Activated CD4-positive, alpha-beta memory T cell treated with anti-CD3 and anti-CD28 coated beads, Interleukin-2, amount 10 ng/mL, durations not matched to agents 7 days and 5 days (primary cell): ENCODE measurements at places on chromosomes 6 and 20. TPM values are rescaled to one million over a fixed set of nuclear protein-coding genes. Genes with fewer than 3 reads are reported as not detected.

- H3K27me3 ChIP-seq: peaks cover 3% of the 10 kb centered on the region
- no peak for DNase-seq
- H3K27ac ChIP-seq: no peak overlapping the region
- H3K4me1 ChIP-seq: peaks cover 5% of the 10 kb centered on the region
Measured at GRCh38 chr20:54112221-54112884, 42.0 kb upstream of the BCAS1 start.

DNA sequence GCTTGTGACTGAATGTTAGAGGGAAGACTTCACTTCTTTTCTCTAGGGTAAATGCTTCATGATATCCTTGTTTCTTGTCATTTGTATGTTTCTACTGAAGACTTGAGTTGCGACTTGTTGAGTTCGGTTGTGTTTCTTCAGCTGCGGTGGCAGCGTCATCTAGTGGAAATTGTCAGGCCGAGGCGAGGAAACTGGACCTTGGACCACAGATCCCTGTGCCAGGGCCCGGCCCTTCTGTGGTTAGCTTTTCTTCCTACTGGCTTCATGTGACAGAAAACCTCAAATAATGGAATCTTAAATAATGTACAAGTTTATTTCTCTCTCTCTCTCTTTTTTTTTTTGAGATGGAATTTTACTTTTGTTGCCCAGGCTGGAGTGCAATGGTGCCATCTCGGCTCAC is 12.4 kb downstream of the MTHFD1L start:
- H3K4me1 ChIP-seq: peaks cover 13% of the 10 kb centered on the region
- H3K27ac ChIP-seq: no peak overlapping the region
- no peak overlapping the region for H3K4me3 ChIP-seq
- H3K36me3 ChIP-seq: peaks cover 27% of the 10 kb centered on the region
- DNase-seq: no peak
- H3K27me3 ChIP-seq: no peaks in the 10 kb centered on the region

GRCh38 chr6:162177746-162178145 is 549.8 kb downstream of the PRKN start:
- no peaks in the 10 kb centered on the region for H3K27me3 ChIP-seq
- H3K4me3 ChIP-seq: no peak overlapping the region
- peaks cover 12% of the 10 kb centered on the region for H3K4me1 ChIP-seq
- no peak overlapping the region for H3K27ac ChIP-seq
- H3K36me3 ChIP-seq: no peaks in the 10 kb centered on the region
- no peak for DNase-seq

DNA sequence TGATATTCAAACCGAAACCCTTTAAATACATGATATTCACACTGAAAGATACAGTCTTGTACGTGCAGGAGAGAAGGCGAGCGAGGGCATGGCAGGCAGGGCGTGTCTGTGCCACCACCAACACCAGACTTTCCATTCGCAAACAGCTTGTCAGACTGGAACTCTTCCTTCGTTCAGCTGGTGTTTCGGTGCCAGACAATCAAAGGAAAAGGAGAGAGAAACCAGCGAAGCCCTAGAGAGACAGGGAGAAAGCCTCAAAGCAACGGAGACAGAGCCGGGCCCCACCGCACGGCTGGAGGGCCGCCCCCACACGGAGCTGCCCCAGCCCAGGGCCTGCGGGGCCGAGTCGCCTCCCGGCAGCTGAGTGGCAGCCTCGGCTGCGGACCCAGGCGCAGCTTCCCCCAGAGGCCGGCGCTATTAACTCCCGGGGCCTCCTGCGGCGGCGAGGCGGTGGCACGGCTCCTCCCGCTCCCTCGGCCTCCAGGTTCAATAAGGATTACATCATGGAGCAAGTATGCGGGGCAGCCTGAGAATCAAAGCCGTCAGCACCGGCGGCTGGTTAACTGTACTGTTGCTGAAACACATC is 32.1 kb upstream of the NR2E1 start:
- H3K27ac ChIP-seq: no peak overlapping the region
- peak overlapping the region; percentile 69 for H3K4me3 ChIP-seq
- H3K36me3 ChIP-seq: no peaks in the 10 kb centered on the region
- peaks cover 9% of the 10 kb centered on the region for H3K4me1 ChIP-seq

DNA sequence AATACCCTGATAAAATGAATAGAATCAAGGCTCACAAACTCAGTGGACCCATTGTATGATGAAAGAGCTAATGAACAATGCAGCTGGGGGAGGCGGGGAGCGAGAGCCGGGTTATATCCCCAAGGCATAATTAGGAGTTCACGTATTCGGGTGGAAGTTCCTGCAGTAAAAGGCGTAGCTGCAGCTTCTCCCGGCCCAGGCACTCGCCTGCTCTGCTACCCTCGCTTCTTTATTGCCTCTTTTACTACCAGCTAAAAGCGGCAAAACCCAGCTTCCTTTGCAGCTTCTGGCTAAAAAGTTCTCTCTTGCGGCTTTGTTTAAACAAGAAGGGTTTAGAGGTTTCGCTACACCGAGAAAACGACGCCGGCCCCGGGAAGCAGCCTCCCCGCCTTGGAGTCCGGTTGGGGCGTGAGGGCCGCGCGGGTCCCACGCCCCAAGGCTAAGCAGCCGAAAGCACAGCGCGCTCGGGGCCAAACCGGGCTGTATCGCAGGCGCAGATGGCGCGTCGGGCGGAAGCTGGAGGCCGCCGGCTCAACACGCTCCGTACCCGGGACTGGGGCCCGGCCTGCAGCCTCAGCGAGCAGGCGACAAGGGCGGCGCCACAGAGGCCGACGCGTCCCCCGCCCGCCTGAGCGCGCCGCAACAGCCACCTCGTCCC is 1.6 kb downstream of the ZBTB2 start:
- H3K4me1 ChIP-seq: peaks cover 66% of the 10 kb centered on the region
- peak overlapping the region; percentile 94 for H3K4me3 ChIP-seq
- peaks cover 35% of the 10 kb centered on the region for H3K36me3 ChIP-seq
- DNase-seq: no peak

DNA sequence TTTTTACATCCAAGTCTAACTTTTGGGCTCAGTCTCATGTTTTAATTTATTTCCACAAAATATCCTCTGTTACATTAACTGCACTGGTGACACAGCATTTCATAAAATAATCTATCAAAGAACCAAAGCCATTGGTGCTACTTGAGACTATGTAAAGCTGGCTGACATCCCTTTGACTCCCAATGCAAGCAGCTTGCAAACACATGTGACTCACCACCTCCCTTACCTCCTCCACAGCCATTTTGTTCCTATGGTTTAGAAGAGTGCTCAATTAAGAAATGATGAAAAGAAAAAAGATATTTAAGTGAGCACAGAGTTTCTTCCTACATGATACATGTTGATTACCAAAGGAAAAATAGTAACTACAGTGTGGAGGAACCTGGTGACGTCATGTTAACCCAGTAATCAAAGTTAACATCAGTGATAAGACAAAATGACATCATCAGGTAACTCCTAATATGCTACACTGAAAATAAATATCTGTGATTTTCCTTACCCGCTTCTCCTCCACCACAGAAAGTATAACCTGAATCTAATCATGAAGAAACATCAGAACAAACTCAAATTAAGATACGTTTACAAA is 53.3 kb upstream of the LGSN start:
- H3K27me3 ChIP-seq: peaks cover 4% of the 10 kb centered on the region
- H3K4me3 ChIP-seq: no peak overlapping the region
- no peaks in the 10 kb centered on the region for H3K4me1 ChIP-seq
- no peaks in the 10 kb centered on the region for H3K36me3 ChIP-seq
- no peak for DNase-seq

DNA sequence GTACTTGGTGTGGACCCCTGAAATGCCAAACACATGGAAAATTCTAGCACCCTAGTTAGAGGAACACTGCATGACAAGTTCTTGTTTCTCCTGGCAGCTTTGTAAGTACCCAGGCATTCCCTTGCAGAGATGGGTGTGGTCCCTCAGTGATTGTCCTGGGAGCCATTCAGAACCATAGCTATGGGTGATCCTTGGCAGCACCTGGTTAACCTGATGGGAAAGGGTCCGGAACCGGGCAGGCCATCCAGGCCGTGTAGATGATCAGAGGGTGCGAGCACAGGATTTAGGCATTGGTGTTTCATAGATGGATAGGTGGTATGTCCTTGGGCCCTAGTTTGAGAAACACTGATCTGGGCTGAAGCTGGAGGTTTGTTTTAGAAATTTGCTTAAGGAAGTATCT is 95.8 kb downstream of the RPP40 start:
- H3K4me1 ChIP-seq: peaks cover 30% of the 10 kb centered on the region
- no peak overlapping the region for H3K4me3 ChIP-seq
- peak overlapping the region; percentile 23 for H3K27ac ChIP-seq
- no peak for DNase-seq
- no peaks in the 10 kb centered on the region for H3K27me3 ChIP-seq

GRCh38 chr20:36093025-36093803 is 61.3 kb upstream of the EPB41L1 start:
- peaks cover 45% of the 10 kb centered on the region for H3K27me3 ChIP-seq
- no peak overlapping the region for H3K27ac ChIP-seq
- peak; percentile 34 for DNase-seq

DNA sequence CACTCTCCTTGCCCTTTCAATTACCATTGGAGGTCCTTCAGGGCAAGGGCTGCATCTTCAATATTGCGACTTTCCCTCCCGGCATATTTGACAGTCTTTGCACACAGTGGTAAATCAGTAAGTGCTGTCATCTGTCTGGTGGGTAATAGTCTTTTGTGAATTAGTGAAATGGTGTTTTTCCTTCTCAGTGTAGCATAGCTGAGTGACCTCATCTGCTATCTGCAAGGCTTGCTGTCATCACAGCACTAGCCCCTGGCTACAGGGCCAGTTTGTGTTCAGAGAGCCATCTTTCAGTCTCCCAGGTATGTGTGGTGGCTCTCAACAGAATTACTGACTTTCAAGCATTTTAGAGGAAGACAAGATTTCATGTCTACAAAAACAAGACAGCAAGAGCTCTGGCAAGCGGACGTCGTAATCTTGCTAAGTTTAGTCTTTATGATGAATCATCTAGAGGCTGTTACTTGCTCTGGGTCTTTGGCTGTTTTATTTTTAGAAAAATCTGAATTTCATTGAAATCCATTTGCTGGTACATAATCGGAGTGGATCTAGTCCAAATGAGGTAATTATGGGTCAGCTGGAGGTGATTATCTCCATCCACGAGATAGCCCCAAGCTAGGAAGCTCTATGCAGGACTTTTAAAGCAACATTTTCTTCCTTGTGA is 528.9 kb downstream of the EPM2A start:
- H3K27ac ChIP-seq: no peak overlapping the region
- H3K4me3 ChIP-seq: no peak overlapping the region
- no peak for DNase-seq
- H3K27me3 ChIP-seq: peaks cover 8% of the 10 kb centered on the region
- no peaks in the 10 kb centered on the region for H3K36me3 ChIP-seq
- H3K4me1 ChIP-seq: no peaks in the 10 kb centered on the region

- H3K4me3 ChIP-seq: no peak overlapping the region
- no peak overlapping the region for H3K27ac ChIP-seq
- DNase-seq: no peak
- H3K36me3 ChIP-seq: no peaks in the 10 kb centered on the region
Measured at GRCh38 chr20:1075616-1076015, 42.8 kb upstream of the PSMF1 start.

DNA sequence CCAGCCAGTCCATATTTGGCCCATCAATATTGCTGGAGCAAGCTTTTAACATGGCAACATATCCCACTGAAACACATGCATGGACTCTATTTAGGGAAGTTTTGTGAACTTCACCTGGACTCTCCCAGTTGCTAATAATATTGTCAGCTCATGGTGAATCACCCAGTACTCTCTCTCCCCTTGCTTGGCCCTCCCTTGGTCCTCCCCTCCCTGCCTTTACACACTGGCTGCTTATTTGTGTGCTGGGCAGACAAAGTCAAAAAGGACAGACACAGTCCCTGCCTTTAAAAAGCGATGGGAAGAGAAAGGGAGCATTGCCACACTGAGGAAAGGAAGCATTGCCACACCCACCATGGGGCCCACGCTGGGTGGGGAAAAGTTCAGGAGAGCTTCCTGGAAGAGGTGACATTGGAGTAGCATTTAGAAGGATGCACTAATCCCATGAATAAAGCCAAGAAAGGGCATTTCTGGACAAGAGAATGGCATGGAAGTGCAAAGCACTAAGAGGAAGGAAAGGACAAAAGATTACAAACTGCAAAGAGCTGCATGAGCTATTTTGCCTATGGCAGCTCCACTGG is 143.4 kb upstream of the EXOC2 start:
- H3K36me3 ChIP-seq: no peaks in the 10 kb centered on the region
- peaks cover 15% of the 10 kb centered on the region for H3K27me3 ChIP-seq
- no peak overlapping the region for H3K27ac ChIP-seq

DNA sequence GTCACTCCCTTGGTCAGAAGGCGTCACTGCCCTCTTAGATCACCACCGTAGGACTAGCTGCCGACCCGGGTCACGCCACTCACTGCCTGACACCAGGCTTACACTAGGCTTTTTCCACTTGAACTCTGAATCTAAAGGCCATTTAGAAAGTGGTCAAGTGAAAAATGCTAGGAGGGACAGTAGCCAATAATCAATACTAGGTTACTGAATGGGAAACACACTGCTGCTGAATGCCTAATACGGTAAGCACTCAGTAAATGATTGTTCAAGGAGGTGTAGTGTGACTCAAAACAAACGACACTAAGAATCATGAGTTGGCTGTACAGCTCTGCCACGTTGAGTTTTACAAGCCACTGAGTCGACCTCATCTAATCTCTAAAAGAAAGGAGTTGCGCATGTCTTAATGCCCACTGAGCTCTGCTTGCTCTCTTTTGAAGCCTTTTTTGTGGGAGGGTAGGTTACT is 760 bp upstream of the IBTK start:
- peak overlapping the region; percentile 89 for H3K27ac ChIP-seq
- peaks cover 24% of the 10 kb centered on the region for H3K36me3 ChIP-seq
- H3K4me3 ChIP-seq: peak overlapping the region; percentile 92

DNA sequence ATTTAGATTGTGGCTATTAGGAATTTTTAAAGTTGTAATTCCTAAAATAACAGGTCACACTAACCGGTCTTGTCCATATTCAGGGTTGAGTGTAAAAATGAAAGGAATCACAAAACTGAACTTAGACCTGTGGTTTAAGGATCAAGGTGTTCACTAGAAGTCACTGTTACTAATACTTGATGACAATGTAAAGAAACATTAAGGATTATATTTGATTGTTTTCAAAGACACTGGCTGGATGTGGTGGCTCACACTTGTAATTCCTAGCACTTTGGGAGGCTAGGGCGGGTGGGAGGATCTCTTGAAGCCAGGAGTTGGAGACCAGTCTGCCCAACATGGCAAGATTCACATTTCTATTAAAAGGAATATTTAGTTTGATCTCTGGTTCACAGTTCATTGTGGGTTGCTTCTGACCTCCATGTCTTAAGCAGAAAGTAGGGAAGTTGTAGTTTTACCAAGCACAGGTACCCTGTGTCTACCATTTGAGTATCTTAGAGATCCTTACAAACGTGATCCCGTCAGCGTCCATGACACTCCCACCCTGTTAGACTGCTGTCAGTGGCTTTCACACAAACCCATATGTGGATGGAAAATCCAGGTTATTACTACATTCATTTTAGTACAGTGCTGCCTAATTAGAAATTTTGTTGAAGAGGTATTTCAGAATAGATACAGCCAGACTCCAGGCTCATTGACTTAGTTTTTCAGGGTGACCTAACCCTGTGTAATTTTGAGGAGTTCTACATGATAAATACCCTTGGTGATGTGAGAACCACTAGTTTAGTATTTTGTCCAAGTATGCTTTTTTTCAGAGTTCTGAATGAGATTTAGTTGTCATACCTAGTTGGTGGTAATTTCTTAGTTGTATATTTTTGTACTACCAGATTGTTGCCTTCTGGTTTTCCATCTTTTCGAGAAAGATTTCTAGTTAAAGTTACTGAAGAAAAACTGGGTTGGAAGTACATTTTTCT is 10.2 kb downstream of the SRSF3 start:
- H3K27me3 ChIP-seq: no peaks in the 10 kb centered on the region
- peak overlapping the region; percentile 21 for H3K27ac ChIP-seq
- DNase-seq: no peak
- peaks cover 94% of the 10 kb centered on the region for H3K36me3 ChIP-seq
- H3K4me1 ChIP-seq: peaks cover 76% of the 10 kb centered on the region

Gene ADTRP
- total RNA-seq: 5.5 TPM

Gene CST3
- 0.55 TPM for total RNA-seq

Gene ZC2HC1B
- total RNA-seq: not detected

Gene TNFRSF6B
- total RNA-seq: not detected

Gene HLA-DRB5
- 14.0 TPM for total RNA-seq

Gene HEY2
- not detected for total RNA-seq

Gene APMAP
- 44.1 TPM for total RNA-seq
